HT1080 (cell line): ENCODE measurements at places on chromosomes 5 and 9. TPM values are rescaled to one million over a fixed set of nuclear protein-coding genes. Genes with fewer than 3 reads are reported as not detected.
A peak's percentile ranks its signal among the peaks of the same experiment; 100 is the strongest.

Gene ZBTB26
- total RNA-seq, result 4.2 and 5.4 TPM in 2 replicates

- DNase-seq, result no peak
Measured at GRCh38 chr9:18159254-18159653, 314.7 kb upstream of the ADAMTSL1 start.

Gene TAF11L12
- not detected in 2 replicates for total RNA-seq

DNA sequence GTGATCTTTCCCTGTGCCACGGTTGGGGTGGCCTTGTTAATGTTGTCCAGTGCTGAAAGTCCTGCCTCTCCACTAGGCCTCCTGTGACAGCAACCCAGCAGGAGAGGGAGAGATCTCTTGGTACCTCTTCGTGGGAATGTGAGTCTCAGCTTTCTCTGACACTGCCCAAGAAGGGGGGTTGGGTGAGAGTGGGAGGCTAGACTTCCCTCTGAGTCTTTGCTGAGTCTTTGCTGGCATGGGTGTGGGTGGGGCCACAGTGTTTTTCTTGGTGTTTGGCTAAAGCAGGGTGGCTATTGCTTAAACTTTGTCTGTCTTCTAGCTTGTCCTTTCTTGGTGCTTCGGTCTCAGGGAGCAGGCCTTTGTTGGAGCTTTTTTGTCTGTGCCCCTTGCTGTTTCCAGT lies 145.6 kb downstream of the GNA14 start:
- no peak for DNase-seq

DNA sequence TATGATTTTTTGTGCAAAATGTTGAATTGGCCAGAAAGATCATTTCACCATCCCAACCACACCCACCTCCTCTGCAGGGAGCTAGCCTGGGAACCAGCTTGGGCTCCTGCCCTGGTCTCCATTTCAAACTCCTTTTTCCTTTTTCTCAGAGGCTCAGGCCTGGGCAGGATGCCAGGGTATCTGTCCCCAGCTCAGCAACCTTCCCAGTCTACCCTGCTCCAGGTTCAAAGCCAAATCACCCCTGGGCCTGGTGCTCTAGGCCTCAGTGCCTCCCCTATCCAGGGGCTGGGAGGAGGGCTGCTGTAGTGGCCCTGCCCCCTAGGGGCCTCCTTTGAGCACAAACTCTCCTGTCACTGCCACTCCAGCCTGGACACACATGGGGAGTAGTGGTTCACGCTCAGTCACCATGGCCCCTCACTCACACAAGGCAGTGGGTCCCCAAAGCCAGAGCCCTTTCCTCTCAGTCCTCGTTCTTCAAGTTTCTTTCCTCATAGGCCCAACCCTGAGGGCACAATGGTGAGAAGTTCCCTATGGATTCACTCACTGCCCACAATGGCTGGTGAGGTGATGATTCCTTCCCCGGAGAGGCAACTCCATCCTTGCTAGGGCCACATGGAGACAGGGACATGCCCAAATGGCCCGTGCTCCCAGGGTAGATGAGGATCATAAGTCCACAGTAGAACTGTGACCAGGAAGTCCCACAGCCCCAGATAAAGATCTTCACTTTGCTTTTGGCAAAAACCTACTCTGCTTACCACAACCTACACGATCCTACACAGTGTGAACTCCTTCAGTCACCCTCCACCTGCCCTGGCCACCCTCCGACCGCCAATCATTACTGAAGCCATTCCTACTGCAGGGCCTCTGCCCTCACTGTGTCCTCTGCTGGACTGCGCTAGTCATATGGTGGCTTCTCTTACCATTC lies 1.6 kb upstream of the ST6GALNAC4 start:
- peak; percentile 57 for DNase-seq
